ENCODE measurements at places on chromosomes 6 and 20.

GRCh38 chr20:17343656-17344452 lies 117.0 kb downstream of the PCSK2 start:
- no peak for DNase-seq

DNA sequence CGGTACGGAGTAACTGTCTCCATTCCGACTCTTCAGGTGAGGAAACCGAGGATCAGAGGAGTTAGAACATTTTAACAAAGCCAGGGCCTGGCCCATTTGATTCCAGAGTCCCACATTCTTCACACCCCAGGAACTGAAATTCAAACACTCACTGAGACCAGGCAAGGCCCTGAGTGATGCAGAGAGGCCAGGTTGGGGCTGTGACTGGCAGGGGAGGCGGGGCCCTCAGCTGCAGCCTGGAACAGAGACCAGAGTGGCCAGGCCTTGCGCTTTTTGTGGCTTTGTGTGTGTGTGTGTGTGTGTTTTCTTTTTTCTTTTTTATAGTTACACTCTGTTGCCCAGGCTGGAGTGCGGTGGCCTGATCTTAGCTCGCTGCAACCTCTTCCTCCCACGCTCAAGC lies 57.2 kb downstream of the BCAS4 start:
- DNase-seq = no peak

DNA sequence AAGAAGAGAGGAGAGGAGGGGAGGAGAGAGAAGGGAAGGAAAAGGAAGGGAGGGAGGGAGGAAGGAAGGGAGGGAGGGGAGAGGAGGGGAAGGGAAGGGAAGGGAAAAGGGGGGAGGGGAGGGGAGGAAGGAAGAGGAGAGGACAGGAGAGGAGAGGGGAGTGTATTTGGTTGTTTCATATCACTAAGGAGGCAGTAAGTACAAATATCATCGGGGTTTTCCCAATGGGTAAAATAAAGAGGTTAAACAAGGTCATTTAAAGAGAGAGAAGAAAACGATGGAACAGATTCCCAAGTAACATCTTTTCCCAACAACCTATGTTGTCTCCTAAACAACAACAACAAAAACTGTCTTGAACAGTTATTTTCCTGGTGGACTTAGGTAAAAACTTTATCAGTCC lies 43.6 kb downstream of the MBOAT1 start:
- DNase-seq = no peak

DNA sequence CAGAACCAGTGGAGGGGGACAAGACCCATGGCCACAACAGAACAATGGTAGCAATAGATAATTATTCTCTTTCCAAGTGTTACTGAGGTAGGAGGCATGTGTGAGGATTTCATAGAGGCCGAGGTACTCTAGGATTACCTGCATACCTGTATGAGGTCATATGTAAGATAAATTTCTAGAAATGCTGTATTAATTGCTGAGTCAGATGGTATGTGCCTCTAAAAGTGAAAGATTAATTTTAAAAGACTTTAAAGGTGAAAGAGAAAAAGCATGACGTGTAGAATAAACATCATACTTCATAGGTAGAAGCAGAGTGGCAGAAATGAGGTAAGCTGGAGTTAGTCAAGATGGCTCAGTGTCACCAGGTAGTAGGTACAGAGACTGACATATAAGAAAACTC lies 51.6 kb downstream of the ZHX3 start:
- DNase-seq = no peak

GRCh38 chr20:53322651-53323050 lies 271.0 kb downstream of the ZNF217 start:
- no peak for DNase-seq

- DNase-seq = no peak
These were observed 9.7 kb upstream of the MARCKS start for GRCh38 chr6:113847447-113847846.

GRCh38 chr20:57189713-57190112 lies 76.7 kb downstream of the BMP7 start:
- no peak for DNase-seq

DNA sequence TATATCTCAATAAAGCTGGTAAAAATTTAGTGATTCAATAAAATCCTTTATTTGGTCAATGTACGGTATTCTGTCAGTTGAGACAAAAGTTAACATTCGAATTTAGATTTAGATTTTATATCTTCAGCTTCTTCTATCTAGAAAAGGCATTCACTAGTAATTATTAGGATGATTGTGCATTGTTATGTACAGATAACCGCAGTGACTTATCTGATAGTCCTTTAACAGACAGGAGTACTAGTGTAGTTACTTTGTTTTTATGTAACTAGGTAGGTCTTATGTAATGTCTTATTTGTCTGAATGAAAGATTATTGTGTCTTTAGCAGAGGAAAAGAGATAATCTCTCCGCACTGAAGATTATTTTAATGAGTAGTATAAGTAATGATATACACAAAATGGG lies 31.3 kb downstream of the TRIM27 start:
- no peak for DNase-seq

DNA sequence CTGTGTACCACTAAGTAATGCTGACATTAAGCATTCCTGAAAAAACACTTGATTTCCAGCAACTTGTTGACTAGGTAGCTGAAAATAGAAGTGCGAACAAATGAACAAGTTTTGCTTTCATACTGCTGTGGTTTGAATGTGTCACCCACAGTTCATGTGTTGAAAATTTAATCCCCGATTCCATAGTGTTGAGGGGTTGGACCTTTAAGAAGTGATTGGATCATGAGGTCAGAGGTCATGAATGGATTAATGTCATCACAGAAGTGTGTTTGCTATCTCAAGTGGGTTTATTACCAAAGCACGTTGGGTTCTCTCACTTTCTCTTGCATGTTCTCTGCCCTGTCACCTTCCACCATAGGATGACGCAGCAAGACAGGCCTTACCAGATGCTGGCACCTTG lies 568.5 kb downstream of the UTRN start:
- no peak for DNase-seq

GRCh38 chr20:56871691-56872090 lies 242.6 kb downstream of the TFAP2C start:
- DNase-seq = no peak

DNA sequence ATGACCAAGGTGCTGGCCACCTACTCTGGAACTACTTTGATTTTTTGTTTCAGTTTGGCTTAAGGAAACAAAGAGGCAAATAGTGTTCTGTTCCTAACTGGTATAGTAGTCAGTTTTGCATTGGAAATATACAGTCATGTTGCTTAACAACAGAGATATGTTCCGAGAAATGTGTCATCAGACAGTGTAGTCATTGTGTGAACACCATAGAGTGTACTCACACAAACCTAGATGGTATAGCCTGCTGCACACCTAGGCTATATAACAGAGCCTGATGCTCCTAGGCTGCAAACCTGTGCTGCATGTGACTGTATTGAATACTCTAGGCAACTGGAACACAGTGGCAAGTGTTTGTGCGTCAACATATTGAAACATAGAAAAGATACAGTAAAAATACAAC lies 80.4 kb downstream of the ARID1B start:
- no peak for DNase-seq

GRCh38 chr20:19701429-19701828 lies 56.6 kb upstream of the RIN2 start:
- DNase-seq = no peak

GRCh38 chr6:53005663-53006250 lies 10.7 kb upstream of the GSTA4 start:
- DNase-seq = no peak

- DNase-seq = no peak
These were observed 16.7 kb downstream of the PCMT1 start for GRCh38 chr6:149766156-149766769.

GRCh38 chr6:118317581-118318563 lies 230.2 kb upstream of the PLN start:
- no peak for DNase-seq

GRCh38 chr20:25280574-25281535 lies 33.0 kb downstream of the PYGB start:
- DNase-seq = no peak

DNA sequence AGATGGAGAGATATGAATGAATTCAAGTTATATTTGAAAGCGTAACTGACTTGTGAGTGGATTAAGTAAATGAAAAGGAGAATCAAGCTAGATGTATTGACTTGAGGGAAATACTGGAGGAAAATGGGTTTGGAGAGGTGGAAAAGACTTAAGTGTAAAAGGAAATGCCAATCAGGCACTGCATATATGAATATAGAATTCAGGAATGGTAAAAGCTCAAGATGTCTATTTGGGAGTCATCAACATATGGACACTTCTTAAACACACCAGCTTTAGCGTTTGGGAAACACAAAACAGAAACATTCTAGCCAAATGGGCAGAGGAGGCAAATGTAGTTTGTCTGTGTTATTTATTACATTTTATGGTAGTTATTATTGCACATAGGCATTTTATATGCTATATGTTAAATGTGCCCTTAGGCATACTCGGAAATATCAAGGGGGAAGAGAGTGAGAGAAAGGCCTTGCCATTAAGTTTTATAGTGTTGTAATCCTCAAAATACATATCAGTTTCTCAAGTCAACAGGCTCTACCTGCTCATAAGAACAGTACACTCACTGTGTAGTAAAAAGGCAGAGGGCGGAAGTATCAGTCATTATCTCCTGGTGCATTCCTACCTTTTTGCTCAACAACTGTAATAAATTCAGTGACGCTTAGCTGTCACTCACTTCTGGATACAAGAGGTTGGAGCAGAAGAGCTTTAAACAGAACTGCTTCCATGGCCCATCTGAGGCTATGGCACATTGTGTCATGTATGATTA lies 33.7 kb upstream of the ME1 start:
- DNase-seq = no peak

DNA sequence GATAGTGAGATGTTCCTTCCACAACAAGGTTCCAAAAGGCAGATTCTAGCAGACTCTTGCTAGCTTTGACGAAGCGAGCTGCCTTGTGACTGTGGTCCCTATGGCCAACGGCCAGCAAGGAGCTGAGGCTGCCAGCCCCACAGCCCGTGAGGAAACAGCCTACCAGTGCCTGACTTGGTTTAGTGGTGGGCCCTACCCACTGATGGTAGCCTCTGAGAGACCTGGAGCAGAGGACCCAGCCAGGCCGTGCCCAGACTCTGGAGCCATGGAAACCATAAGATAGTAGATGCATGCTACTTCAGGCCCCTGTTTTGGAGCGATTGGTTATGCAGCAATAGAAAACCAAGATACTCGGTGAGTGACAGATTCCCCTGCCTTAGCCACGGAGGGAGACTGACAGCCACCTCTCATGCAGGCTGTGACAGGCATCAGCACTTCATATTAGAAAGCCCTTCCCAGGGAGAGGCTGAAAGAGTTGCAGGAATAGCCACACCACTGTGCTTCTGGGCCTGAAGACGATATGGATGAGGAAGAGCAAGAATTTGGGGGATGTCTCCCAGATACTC lies 19.2 kb downstream of the PSMG4 start:
- no peak for DNase-seq

- no peak for DNase-seq
These were observed 23.7 kb downstream of the ADGRF5 start for GRCh38 chr6:46898006-46898405.

DNA sequence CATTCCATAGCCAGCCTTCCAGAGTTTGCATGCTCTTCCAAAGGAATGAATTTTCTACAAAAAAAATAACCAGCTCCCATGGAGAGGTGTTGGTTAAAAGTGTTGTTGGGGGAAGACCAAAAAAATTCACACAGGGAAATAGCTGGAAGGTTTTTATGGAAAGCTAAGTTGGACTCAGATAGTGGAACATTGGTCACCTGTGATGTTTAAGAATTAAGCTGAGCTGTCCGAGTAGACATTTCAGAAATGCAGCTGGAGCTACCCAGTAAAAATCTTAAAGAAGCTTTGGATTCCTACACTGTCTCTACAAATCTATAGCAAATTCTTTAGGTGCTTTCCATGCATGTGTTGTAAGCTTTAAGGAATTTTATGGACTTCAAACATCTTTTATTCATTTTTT lies 155.5 kb downstream of the THBS2 start:
- no peak for DNase-seq

- no peak for DNase-seq
These were observed 375.4 kb downstream of the CDKAL1 start for GRCh38 chr6:20909621-20910020.

DNA sequence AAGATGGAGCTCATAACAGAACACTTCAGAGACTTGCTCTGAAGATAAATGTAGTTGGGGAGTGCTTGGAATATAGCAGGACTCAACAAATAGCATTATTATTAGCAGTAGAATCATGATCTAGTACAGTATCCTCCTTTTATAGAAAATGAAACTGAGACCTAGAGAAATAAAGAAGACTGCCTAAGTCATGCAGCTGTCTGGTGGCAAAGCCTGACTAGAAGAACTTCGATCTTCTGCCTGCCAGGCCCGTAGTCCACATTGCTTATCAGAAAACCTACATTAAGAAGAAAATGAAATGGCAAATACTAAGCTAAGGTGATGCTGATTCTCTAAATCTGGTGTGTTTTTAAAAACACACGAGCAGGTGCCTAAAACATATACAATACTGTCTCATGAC lies 46.4 kb upstream of the DST start:
- DNase-seq = no peak

- DNase-seq = no peak
These were observed 48.6 kb downstream of the TPD52L1 start for GRCh38 chr6:125201961-125202729.

GRCh38 chr6:161568885-161569456 lies 295.1 kb upstream of the AGPAT4 start:
- no peak for DNase-seq

- peak; percentile 90 for DNase-seq
These were observed 118.1 kb downstream of the CEBPB start for GRCh38 chr20:50308513-50309279.

DNA sequence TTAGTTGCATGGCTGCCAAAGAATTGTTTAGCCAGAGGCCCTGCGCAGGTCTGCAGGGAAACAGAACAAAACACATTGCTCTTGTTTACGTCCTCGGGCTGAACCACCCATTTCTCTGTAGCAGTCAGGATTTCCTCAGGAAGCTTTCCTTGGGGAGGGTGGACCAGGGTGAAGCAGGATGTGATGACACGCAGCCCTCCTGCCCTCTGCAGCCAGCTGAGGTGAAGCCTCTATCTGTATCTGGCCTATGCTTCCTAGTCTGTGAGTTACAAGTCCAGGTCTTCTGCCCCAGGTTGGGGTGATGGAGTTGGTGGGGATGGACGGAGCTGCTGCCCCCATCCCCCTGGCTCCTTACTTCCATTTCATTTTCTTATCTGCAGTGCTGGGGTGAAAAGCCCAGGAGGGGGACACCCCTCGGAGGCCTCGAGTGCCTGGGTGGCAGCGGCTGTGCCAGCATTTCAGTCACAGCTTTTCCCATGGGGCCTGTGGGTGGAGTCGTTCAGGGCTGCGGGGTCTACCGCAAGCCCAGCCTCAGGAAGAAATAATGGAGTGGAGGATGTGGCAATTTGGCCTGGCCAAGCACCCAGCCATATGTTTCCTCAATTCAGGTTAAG lies 24.9 kb downstream of the SASH1 start:
- DNase-seq = no peak

- DNase-seq = no peak
These were observed 170.1 kb upstream of the LAMP5 start for GRCh38 chr20:9344083-9344920.

GRCh38 chr6:39887692-39888450 lies 46.4 kb downstream of the MOCS1 start:
- peak; percentile 36 for DNase-seq

- no peak for DNase-seq
These were observed 1.9 kb upstream of the ULBP1 start for GRCh38 chr6:149961728-149962425.

Data from GOT3 (cell line).